ENCODE measurements at places on chromosomes 4 and X.

GRCh38 chr4:140014284-140014683 is 139.7 kb downstream of the MAML3 start:
- DNase-seq: no peak

GRCh38 chr4:185004562-185005218 is 13.6 kb upstream of the HELT start:
- no peak for DNase-seq

DNA sequence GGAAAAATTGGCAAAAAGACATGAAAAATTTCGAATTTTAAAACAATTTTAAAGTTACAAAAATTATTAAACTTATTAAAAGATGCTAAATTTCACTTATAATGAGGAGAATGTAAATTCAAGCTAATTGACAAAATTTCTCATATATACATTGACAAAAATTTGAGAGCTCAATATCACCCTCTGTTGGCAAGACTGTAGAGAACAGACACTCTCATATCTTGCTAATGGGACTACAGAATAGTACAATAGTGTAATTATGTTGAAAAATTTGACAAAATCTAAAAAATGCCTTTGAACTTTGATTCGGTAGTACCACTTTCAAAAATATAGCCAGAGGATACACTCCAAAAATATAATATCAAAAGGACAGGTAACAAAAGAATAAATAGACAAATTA is 29.8 kb downstream of the DCAF8L2 start:
- DNase-seq: no peak

- no peak for DNase-seq
Observed at GRCh38 chrX:17020851-17021821, 74.7 kb downstream of the REPS2 start.

DNA sequence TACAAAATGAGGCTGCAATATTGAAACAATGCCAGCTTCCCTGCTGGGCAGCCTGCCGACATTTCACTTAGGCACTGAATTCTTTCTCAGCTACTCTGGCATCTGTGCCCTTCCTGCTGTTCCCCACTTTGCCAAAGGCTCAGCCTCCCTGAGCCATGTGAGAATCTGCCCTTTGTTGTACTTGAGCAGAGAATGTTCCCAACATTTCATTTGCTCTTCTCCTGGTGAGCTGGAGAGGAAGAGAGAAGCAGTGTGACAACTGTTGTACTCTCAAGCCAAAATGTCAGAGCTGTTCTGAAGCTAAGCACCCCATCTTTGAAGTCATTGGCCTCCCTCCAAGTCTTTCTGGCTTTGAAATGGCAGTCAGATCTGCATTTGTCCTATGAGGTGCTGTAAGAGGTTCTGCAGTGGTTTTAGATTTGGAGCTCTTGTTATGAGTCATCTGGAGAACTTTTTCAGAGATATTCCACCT is 32.5 kb downstream of the LANCL3 start:
- no peak for DNase-seq

DNA sequence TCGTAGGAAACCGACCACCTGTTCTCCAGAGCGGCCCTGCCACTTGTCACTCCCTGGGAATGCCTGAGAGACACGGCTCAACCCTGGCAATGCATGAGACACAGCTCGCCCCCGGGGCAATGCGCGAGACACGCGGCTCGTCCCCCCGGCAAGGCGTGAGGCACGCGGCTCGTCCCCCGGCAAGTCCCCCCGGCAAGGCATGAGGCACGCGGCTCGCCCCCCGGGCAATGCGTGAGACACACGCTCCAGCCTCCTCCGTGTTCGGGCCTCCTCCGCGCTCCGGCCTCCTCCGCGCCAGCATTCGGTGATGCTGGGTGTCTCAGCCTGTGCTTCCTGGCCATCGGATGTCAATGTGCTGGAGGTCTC is 27.5 kb upstream of the CPLX1 start:
- DNase-seq: no peak

GRCh38 chrX:68376373-68376772 is 56.9 kb downstream of the OPHN1 start:
- DNase-seq: no peak

All from activated CD4-positive, alpha-beta T cell treated with anti-CD3 and anti-CD28 coated beads, Interleukin-2, amount 50 U/mL, for 1 hour (primary cell).